ENCODE measurements at places on chromosomes 3 and 15.

DNA sequence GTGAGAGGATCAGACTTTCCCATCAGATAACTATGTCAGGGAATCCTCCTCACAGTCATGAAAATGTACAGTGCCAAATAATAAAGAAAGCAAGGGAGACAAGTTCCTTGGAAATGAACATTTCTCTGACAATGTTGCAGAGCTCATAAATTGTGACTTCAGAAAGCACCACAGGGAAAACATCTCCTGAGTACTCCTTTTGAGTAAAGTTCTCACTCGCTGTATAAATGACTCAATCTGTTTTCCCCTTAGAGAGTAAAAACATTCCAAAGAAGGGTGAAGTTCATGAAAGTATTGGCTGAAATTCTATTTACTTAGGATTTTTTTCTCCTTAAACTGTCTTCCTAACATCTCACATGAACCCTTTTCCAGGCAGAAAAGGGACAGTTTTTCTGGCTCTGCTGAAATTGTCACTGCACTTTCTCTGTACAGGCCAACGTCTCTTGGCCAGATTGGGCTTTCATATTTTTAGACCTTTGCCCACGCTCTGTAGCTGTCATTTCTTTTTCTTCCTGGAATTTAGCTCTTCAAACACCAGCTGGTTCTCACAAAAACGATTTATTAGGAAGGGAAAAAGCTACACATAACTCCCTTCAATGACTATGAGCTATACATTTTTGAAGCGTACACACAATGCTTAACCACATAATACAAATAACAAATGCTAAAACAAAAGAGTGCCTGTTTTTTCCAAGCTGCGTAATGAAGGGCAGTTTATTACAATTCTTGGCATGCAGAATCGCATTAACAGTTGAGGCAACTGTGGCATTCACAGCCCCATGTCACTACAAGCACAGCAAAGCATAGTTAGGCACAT, 216.1 kb downstream of the ATP8B4 start:
- no peak for DNase-seq

- DNase-seq: no peak
These were observed 98.9 kb downstream of the EOMES start for GRCh38 chr3:27623085-27623753.

DNA sequence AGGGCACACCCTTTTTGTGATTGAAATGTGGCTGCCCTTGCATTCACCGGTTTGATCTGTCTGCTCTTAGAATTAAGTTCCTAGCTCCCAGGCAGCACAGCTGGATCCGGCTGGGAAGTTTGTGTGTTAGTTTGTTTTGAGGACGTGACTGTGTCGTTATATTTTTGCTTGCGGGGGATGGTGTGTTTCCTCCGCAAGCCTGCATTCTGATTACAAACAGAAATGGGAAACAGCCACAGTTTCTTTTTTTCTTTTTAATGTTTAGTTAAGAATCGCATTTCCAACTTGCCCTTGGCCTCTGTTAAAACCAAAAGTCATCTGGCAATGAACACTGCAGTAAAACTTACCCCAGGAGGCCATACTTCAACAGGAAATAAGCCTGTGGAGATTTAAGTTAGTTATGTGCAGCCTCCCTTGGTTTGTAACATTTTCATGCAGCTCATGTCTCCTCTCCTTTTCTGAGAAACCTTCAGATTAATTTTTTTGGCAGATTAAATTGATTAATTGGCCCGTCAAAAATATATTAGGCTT, 888 bp downstream of the TMOD3 start:
- no peak for DNase-seq

DNA sequence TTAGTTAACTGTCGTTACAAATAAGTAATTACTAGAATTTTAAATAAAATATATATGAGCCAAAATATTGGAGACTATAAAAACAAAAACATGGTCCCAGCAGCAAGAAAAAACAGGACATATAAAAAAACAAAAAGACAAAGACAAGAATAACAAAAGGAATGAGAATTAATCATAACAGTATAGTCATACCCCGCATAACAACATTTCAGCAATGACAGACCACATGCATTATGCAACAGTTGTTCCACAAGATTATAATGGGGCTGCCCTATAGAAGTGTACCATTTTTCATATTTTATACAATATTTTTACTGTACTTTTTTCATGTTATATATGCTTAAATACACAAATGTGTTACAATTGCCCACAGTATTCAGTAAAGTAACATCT, 5.6 kb downstream of the HLTF start:
- DNase-seq: no peak

GRCh38 chr3:74642876-74643275, 28.4 kb upstream of the CNTN3 start:
- DNase-seq: no peak

All from CD4-positive, alpha-beta T cell (primary cell).